ENCODE measurements at places on chromosomes 1 and 21. TPM values are rescaled to one million over a fixed set of nuclear protein-coding genes. Genes with fewer than 3 reads are reported as not detected.

The AMY2A gene
- not detected for total RNA-seq

The PPIH gene
- 12.3 TPM for total RNA-seq

The LMOD1 gene
- total RNA-seq, result not detected

The COL6A1 gene
- total RNA-seq, result 4.0 TPM

The CRP gene
- not detected for total RNA-seq

The COL9A2 gene
- total RNA-seq, result 0.79 TPM

The RAD54L gene
- total RNA-seq, result 2.2 TPM

The NHLH1 gene
- total RNA-seq, result not detected

The IL20 gene
- not detected for total RNA-seq

The S100A13 gene
- 89.7 TPM for total RNA-seq

The ATAD3C gene
- under 0.01 TPM for total RNA-seq

The MTARC2 gene
- total RNA-seq, result 8.5 TPM

The KRTAP12-2 gene
- total RNA-seq, result not detected

The CPTP gene
- total RNA-seq, result 10.7 TPM

Data from lung microvascular endothelial cell (primary cell).